ENCODE measurements at places on chromosomes 1 and 21.

GRCh38 chr1:150186789-150187559 is 37.3 kb downstream of the PLEKHO1 start:
- DNase-seq, result no peak

- DNase-seq, result no peak
These were observed 307.0 kb upstream of the PROX1 start for GRCh38 chr1:213680677-213681325.

- no peak for DNase-seq
These were observed 111.8 kb upstream of the PRMT6 start for GRCh38 chr1:106944721-106945120.

GRCh38 chr1:19744886-19745285 is 54.8 kb downstream of the TMCO4 start:
- no peak for DNase-seq

- no peak for DNase-seq
These were observed 25.1 kb downstream of the SHCBP1L start for GRCh38 chr1:182927693-182928433.

GRCh38 chr1:30043731-30044408 is 679.5 kb downstream of the MATN1 start:
- no peak for DNase-seq

All from cortex of kidney (tissue), 1 donor.